Stomach (tissue), 19 donors: ENCODE measurements at places on chromosomes 6 and 20. TPM values are rescaled to one million over a fixed set of nuclear protein-coding genes. Genes with fewer than 3 reads are reported as not detected.
A peak's percentile ranks its signal among the peaks of the same experiment; 100 is the strongest.

Gene NRN1
- 7.0 TPM for polyA plus RNA-seq

- no peaks in the 10 kb centered on the region for H3K27me3 ChIP-seq
- H3K27ac ChIP-seq, result no peak overlapping the region
- DNase-seq, result no peak
- no peak overlapping the region for H3K4me3 ChIP-seq
These were observed 133.3 kb downstream of the TFAP2C start for GRCh38 chr20:56762401-56762800.

- H3K27ac ChIP-seq, result no peak overlapping the region
- no peak overlapping the region for H3K4me3 ChIP-seq
- H3K4me1 ChIP-seq, result no peaks in the 10 kb centered on the region
- H3K36me3 ChIP-seq, result no peaks in the 10 kb centered on the region
- H3K27me3 ChIP-seq, result no peaks in the 10 kb centered on the region
These were observed 347.3 kb downstream of the NRN1 start for GRCh38 chr6:5659467-5659866.

Gene CALHM4
- not detected for polyA plus RNA-seq

DNA sequence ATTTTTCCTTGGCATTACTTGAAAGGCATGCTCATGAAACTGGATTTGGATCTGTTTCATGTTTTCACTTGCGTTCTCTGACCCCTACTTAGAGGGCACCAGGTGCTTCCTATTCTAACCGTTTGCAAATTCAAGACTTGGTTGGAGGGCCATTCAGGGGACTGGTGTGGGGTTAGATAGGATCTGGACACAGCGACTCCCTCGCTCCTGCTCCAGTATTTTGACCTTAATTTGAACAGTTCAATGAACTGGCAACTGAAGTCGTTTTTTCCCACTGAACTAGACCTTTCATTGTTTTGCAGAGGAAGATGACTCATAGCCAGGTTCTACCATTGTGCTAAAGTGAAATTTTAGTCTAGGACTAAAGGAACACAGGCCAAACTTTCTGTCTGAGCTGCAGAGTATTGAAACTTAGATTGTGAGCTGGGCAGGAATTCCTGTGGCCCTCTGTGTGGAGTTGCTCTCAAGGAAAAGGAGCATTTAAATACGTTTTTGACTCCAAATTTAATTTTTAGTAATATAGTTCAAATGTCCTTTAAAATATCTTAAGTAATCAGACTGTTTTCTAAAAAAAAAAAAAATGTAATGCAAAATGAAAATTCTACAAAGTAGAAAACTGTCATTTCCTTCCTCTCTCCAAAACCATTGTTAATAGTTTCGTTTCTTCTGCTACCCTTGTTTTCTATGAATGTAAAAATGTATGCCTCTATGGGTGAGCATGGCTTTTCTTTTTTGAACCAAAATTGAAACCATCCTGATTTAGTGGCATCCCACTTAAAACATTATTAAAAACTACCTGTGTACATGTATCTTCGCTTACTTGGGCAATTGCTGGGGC lies 64.8 kb downstream of the UTRN start:
- peak; percentile 65 for DNase-seq
- no peak overlapping the region for H3K4me3 ChIP-seq
- no peaks in the 10 kb centered on the region for H3K27me3 ChIP-seq
- H3K27ac ChIP-seq, result peak overlapping the region; percentile 72
- no peaks in the 10 kb centered on the region for H3K36me3 ChIP-seq

Gene LPIN3
- 28.8 TPM for polyA plus RNA-seq

Gene IL17F
- not detected for polyA plus RNA-seq

Gene EPB41L1
- 25.9 TPM for polyA plus RNA-seq

Gene C20orf202
- polyA plus RNA-seq, result 0.05 TPM

Gene ECT2L
- not detected for polyA plus RNA-seq

Gene TPD52L1
- polyA plus RNA-seq, result 102 TPM

- no peak overlapping the region for H3K4me3 ChIP-seq
- no peak overlapping the region for H3K27ac ChIP-seq
- H3K4me1 ChIP-seq, result peaks cover 24% of the 10 kb centered on the region
- H3K27me3 ChIP-seq, result no peaks in the 10 kb centered on the region
- peak; percentile 64 for DNase-seq
These were observed 17.2 kb downstream of the CTNNBL1 start for GRCh38 chr20:37711001-37711400.
